ENCODE measurements at places on chromosomes 6 and 20.
A peak's percentile ranks its signal among the peaks of the same experiment; 100 is the strongest.

GRCh38 chr6:38012573-38012972 lies 193.0 kb downstream of the ZFAND3 start:
- peak; percentile 50 for DNase-seq

- DNase-seq = no peak
Measured at GRCh38 chr6:37019065-37019450, 13.6 kb downstream of the FGD2 start.

- no peak for DNase-seq
Measured at GRCh38 chr6:74015427-74015826, 319.4 kb downstream of the CD109 start.

DNA sequence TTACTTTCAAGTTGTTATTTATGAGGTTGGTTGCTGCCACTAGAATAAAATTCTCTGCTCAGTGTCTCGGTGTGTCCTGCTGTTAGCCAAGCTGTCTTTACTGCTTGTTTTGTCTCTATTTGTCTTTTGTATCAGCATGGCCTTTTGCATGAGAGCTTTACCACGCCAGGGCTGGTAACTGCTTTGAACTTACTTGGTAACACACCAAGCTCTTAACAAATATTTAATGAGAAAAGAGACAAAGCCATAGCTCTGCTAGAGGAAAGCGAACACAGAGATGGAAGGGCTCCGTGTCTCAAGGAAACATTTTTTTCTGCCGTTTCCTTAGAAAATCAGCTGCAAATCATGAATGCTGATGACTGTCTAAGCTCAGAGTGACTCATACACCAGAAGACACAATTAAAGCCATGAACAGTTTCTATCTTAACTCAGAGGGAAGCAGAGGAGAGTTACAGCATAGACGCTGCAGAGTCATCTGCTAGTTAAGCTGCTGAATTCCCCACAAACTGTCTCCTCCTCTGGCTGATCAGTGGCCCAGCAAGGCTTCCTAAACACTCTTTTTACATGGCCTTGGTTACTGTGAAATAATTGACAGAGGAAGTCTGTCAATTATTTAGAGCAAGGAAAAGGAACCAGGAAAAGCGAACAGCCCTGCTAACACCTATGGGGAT lies 44.8 kb downstream of the AGPAT4 start:
- DNase-seq = peak; percentile 89

- no peak for DNase-seq
Measured at GRCh38 chr6:43953794-43954310, 173.4 kb downstream of the MRPL14 start.

DNA sequence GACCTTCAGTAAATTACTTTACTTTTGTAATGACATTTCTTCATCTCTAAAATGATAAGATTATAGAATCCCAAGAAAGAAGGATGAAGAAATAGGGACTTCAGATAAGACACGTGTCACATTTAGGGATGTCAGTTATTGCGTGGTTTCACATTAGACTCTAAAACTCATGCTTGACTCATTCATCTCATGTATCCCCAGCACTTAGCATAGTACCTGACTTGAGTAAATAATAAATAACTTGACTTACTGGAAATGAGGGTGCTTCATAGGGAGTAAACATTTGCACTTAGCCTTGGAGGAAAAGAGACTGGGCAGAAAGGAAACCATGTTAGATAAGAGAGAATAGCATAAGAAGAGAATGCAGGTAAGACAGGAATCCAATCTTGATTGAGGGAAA lies 37.2 kb downstream of the VTA1 start:
- no peak for DNase-seq

DNA sequence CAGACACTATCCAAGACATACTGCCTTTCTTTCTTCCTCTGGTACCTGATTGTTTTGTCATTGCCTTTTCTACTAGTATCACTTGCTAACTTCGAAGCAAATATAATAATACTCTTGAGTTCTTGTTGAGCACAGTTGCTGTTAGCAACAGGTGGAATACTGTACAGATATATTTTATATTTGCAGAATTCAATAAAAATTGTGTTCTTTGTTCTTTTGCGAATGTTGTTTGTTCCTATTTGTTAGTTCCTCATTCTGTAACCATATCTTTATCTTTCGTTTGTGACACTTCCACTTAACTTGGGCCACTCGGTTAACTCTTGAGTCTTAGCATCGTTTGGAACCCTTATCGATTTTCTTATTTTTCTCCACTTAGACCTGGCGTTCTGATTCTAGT lies 868 bp downstream of the CYB5R4 start:
- DNase-seq = no peak

GRCh38 chr6:134398453-134398852 lies 80.5 kb upstream of the SGK1 start:
- DNase-seq = no peak

DNA sequence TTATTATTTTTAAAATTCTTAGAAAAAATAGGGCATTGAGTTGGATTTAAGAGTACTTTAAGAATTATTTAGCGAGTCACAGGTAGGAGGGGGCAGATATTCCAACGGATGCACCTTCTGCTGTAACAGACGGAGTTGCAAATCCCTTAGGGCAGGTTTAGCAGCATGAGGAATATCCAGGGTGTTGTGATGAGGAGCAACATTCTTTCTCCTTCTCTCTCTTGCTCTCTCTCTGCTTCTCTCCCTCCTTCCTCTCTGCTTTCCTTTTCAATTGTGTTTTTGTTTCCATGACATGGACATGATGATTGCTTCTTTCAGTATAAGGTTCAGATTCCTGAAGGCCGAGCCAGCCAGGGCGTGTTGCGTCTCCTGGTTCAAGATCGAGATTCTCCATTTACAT lies 28.9 kb downstream of the CDH26 start:
- DNase-seq = no peak

DNA sequence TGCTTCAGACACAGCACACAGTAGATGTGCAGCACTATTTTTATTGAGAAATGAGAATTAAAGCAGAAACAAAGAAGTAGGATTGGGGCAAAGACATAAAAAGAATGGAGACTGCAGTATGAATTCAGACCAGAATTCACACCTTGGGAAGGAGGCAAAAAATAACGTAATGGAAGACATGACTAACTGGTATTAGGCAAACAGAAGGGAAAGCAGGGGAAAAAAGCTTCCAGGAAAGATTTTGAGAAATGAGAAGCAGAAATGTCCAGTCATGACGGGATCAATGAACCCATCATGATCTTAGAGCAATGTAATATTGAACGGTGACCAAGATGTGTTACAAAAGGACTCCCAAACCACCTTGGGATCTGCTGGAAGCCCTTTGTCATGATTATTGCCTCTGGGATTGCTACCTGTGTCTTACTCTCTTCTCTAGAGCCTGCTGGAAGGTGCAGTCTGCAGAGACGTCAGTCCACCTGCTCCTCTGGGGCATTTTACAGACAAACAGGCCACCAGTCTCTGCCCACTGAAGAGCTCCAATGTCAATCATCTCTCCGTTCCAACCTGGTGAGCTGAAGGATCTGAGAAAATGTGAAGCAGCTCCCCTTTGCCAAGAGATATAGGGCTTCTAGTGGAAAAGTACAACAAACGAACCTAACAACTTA lies 8.7 kb downstream of the NUDT3 start:
- DNase-seq = no peak

DNA sequence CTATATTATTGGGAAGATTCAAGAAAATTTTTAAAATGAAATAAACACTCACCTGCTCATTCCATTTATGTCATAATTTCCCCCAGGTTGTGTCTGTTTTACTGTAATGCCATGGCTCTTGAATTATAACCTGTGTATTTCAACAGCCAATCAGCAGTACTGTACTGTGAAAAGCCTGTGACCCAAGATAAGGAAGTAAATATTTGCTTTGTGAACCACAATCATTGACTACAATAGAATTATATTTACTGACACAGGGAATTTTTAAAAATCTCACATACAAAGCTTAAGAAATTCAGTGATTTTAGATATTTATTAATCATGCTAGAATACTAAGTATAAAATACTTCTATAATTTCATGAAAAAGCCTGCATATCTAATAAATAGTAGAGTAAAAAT lies 6.0 kb downstream of the RGS17 start:
- no peak for DNase-seq

DNA sequence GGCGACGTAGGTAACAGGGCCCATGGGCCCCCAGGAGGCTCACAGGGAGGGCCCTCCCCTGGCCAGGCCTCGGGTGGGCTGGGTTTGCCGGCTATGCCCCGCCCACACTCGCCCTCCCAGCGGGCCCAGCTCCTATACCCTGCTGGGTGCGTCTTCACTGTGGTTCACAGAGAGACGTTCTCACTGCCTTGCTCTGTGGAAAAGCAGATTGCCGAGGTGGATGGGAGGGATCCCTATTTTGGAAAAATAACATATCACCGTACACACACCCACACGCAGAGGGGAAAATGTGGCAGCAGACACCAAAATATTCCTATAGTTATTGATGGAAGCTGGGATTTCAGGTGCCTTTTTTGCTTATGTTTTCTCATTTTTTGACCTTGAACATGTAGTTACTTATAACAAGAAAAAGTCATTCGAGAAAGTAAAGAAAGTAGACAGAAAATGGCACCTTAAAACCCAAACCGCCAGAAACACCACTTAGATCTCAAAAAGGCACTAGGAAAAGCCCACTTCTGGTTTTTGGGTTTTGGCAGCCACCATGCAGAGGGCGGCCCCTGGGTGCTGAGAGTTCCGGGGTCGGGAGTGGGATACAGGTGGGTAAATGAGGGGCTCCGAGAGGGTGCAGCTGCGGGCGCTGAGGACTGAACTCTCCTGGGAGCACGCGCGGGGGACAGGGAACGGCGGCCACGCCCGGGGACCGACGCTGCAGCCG lies 49.4 kb downstream of the TMEM242 start:
- no peak for DNase-seq

GRCh38 chr6:149041953-149042352 lies 275.6 kb upstream of the TAB2 start:
- no peak for DNase-seq

DNA sequence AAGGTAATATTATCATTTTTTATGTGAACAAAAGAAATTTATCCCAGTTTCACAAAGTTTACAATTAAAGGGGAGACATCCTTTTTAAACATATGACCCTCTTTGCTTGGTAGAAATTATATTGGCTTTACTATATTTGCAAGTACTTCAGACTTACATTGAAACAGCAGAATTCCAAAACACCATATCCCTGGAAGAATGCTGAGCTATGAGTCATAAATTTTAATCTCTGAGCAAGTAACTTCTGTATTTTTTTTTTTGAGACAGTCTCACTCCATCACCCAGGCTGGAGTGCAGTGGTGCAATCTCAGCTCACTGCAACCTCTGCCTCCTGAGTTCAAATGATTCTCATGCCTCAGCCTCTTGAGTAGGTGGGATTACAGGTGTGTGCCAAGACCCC lies 240.4 kb downstream of the TBC1D32 start:
- peak; percentile 10 for DNase-seq

DNA sequence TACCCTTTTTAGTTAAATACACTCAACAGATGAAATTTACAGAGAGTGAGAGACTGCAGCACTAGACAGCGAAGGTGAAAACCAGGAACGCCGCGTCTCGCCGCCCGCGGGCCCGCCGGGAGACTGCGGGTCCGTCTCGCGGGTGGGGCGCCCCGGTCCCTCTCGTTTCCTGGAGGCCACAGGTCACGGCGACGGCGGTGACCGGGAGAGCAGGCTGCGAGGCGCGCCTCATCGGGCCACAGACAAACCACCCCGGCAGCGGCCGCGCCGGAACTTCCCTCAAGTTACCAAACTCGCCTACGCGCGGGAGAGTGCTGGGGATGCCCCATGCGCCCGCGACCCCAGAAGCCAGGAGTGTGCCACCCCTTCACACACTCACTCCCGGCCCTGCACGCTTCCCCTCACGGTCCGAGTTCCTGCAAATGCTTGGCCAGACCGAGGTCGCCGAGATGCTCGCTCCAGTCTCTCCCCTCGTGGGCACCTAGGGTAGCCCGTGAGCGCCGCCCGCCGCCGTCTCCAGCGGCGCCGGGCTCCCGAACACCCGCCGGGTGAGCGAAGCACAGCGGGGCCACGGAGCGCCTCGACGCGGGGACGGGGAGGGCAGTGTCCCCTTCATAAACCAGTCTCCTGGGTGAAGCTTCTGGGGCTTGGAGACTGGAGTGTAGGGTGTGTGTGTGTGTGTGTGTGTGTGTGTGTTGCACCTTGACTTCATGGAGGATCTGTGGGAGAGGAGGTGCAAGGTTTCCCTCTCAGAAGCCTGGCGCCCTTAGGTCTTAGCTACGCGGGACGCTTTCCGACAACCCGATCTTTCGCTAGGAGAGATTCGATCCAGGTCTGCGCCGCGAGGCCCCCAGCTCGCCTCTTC lies 1.4 kb downstream of the BACH2 start:
- DNase-seq = no peak

DNA sequence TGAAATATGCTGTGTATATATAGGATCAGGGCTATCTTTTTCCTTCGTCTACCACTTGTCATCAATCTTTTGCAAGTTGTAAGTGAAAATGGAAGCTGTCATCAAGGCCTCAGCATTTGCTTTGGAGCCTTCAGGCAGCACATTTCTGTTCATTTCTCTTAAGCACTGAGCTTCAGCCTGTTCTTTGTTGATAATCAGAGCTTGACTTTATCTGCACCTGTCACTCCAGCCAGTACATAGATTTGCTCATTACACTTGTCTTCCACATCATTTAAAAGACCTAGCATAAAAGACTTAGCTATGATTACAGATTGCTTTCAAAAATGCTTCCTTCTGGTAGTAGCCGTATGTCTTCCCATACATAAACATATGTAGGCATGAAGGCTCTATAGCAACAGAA lies 189.8 kb upstream of the GRIK2 start:
- no peak for DNase-seq

GRCh38 chr6:38387461-38387860 lies 252.3 kb downstream of the BTBD9 start:
- no peak for DNase-seq

DNA sequence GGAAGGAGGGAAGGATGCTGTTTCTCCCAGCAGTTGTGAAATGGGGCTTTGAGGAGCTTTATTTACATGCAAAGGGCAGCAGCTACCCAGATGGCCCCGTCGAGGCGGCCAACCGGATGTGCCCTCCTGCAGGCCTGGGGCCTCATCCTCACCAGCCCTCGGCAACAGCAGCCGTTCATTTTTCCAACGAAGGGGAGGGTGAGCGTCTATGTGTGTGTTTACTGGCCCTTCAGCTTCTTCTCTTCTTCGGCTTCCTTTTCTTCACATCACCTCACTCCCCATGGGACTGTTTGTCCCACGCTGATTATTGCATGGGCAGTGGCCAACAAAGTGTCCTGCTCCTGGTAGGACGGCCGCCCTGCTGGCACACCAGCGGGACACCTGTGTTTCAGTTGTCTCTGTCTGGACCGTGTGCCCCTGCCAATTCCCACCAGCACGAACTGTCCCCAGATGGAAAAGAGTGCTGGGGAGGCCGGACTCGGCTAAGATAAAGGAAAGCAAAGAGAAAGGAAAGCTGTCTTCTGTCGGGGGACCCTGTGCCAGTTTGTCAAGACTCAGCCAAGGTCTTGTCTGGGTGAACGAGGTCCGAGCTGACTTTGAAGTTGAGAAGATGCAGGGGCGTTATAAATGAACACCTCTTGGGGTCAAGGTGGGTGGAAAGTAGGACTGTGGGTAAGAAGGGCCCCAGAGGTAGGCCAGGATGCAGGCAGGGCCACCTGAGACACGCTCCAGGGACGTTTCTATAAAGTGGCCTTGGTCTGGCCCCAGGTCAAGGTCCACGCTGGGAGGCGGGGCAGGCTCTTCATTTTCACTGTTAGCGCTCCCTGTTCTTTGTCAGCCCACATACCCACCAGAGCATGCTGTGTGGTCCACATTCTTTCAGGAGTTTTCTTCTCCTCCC lies 57.0 kb downstream of the FAM50B start:
- DNase-seq = no peak
